ENCODE measurements at places on chromosomes 3 and 15. TPM values are rescaled to one million over a fixed set of nuclear protein-coding genes. Genes with fewer than 3 reads are reported as not detected.

- DNase-seq, result no peak
Measured at GRCh38 chr3:71486831-71487230, 96.7 kb downstream of the FOXP1 start.

DNA sequence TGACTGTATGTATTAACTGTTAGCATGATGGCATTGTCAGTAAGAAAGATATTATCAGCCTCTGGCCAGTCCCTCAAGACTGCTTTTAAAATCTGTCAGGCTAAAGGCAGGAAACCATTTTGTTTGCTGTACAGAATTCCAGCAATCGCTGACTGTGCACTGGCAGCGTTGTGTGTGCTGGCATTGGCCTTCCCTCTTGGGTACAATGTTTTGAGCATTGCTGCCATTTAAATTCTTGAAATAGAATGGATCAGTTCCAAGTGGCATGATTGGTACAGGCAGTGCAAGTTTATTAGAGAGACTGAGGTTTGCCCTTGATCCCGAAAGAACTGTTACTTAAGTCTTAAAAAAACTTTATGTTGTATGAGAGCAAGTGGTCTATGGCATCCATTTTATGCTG lies 788.7 kb downstream of the OTOL1 start:
- no peak for DNase-seq

- no peak for DNase-seq
Measured at GRCh38 chr3:111999484-112000324, 982 bp downstream of the TAGLN3 start.

GRCh38 chr15:30044377-30044776 lies 38.4 kb upstream of the GOLGA8J start:
- DNase-seq, result no peak

CHRNB4 gene
- 0.22 TPM for polyA plus RNA-seq

SIDT1 gene
- polyA plus RNA-seq, result 1.4 TPM

CCR3 gene
- polyA plus RNA-seq, result not detected

Measured in right lung (tissue), 10 donors.